ENCODE measurements at places on chromosomes 5 and 9. TPM values are rescaled to one million over a fixed set of nuclear protein-coding genes. Genes with fewer than 3 reads are reported as not detected.

GRCh38 chr5:109038209-109038840 lies 290.6 kb downstream of the FER start:
- H3K4me1 ChIP-seq: no peaks in the 10 kb centered on the region
- no peak overlapping the region for H3K27ac ChIP-seq
- no peaks in the 10 kb centered on the region for H3K27me3 ChIP-seq
- H3K36me3 ChIP-seq: no peaks in the 10 kb centered on the region
- DNase-seq: no peak

DNA sequence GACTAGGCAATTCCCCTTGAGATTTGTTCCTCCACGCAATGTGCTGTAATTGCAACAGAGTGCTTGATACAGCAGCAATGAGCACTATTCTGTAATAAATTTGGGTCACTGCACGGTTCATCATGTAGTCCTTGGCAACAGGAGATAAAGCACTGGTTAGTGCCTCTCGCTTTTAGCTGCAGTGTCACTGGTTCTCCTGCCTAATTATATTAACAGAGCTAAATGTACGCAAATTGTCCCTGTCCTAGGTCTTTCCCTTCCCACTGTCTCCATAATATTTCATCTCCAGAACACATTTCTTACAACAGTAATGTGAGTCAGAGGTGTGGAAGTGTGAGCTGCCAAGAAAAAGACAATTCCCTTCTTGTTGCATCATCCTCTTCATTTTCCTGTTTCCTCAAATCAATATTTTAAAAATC lies 553.1 kb downstream of the ZNF608 start:
- no peaks in the 10 kb centered on the region for H3K36me3 ChIP-seq
- no peaks in the 10 kb centered on the region for H3K27me3 ChIP-seq
- no peaks in the 10 kb centered on the region for H3K4me1 ChIP-seq
- no peak for DNase-seq
- H3K27ac ChIP-seq: no peak overlapping the region

DNA sequence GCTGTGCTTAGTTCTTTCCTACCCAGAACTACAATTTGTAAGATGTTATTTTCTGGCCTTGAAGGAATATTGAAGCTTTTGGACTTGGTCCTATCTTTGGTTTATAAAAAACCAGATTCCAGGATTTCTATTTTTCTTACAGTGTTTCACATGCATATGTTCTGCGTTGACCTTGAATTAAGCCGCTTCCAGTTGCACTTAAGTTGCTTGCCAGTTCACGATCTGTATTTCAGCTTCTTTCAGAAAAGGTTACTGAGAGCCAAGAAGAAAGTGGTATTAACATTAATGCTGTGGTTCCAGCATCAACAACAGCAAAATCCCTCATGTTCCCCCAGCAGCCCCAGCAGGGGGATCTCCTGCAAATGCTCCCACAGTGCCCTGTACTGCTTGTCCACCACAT lies 156.4 kb upstream of the ADAMTS16 start:
- H3K27me3 ChIP-seq: no peaks in the 10 kb centered on the region
- no peaks in the 10 kb centered on the region for H3K36me3 ChIP-seq
- H3K27ac ChIP-seq: no peak overlapping the region
- DNase-seq: no peak

GRCh38 chr9:81634915-81635516 lies 54.3 kb downstream of the TLE1 start:
- H3K4me1 ChIP-seq: no peaks in the 10 kb centered on the region
- no peak overlapping the region for H3K27ac ChIP-seq
- H3K4me3 ChIP-seq: no peak overlapping the region
- peaks cover 2% of the 10 kb centered on the region for H3K27me3 ChIP-seq

- DNase-seq: no peak
- H3K27me3 ChIP-seq: no peaks in the 10 kb centered on the region
- no peak overlapping the region for H3K27ac ChIP-seq
- no peak overlapping the region for H3K4me3 ChIP-seq
- H3K4me1 ChIP-seq: peaks cover 38% of the 10 kb centered on the region
Observed at GRCh38 chr9:79598562-79599345, 27.0 kb downstream of the TLE4 start.

The CDH9 gene
- not detected for total RNA-seq

DNA sequence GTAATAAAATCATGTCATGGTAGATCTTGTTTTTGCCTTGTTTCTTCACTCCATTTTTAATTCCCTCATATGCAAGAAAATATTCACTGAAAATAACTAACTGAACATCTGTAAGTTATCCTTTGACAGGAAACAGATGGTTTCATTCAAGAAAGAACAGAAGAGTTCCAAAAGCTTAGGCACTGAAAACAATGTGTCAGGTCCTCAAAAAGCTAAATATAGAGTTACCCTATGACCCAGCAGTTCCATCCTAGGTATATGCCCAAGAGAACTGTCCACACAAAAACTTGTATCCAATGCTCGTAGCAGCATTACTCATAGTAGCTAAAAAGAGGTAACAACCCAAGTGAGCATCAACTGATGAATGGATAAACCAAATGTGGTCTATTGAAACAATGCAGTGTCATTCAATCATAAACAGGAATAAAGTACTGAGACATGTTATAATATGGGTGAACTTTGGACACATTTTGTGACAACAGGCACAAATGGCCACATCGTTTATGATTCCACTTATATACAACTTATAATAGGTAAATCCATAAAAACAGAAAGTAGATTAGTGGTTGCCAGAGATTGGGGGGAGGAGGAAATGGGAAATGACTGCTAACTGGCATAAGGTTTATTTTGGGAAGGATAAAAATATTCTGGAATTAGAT lies 231.0 kb downstream of the FRMD3 start:
- no peak for DNase-seq
- H3K4me3 ChIP-seq: no peak overlapping the region
- no peaks in the 10 kb centered on the region for H3K4me1 ChIP-seq
- H3K27me3 ChIP-seq: no peaks in the 10 kb centered on the region
- no peak overlapping the region for H3K27ac ChIP-seq

- H3K36me3 ChIP-seq: no peaks in the 10 kb centered on the region
- no peak overlapping the region for H3K27ac ChIP-seq
- no peak for DNase-seq
- H3K4me1 ChIP-seq: no peaks in the 10 kb centered on the region
Observed at GRCh38 chr5:165569551-165569950, 2064.1 kb downstream of the MAT2B start.

GRCh38 chr5:765948-766631 lies 18.4 kb downstream of the ZDHHC11B start:
- H3K4me1 ChIP-seq: no peaks in the 10 kb centered on the region
- no peaks in the 10 kb centered on the region for H3K27me3 ChIP-seq
- no peak for DNase-seq
- H3K36me3 ChIP-seq: no peaks in the 10 kb centered on the region
- no peak overlapping the region for H3K27ac ChIP-seq
- H3K4me3 ChIP-seq: no peak overlapping the region

GRCh38 chr5:69519285-69519684 lies 26.7 kb downstream of the OCLN start:
- no peak overlapping the region for H3K4me3 ChIP-seq
- peaks cover 5% of the 10 kb centered on the region for H3K27me3 ChIP-seq
- no peaks in the 10 kb centered on the region for H3K4me1 ChIP-seq
- no peak overlapping the region for H3K27ac ChIP-seq
- DNase-seq: no peak

DNA sequence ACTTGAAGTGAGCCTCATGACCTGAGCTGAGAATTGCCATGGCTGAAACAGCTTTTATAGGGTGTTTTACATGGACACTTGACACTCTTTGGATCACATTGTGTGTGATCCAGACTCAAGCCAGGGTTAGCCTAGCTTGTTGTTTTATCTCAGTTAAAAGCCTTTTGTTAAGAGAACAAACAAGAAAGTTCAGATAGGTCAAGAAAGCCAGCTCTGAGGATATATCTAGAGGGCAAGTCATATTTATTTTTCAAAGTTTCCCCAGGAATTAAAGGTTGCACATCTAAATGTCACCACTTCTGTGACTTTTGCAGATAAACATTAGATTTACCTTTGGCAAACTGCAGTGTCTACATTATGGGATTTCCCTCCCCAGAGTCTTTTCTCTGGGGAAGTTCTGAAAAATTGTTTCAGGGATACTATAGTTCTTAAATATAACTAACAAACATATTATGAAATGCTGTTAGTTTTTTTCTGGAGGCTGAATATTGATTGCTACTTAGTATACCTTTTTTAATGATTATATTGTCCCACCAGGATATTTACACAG lies 134.5 kb downstream of the C9orf152 start:
- no peak for DNase-seq
- H3K4me1 ChIP-seq: peaks cover 22% of the 10 kb centered on the region
- H3K36me3 ChIP-seq: peaks cover 24% of the 10 kb centered on the region
- H3K27me3 ChIP-seq: no peaks in the 10 kb centered on the region

DNA sequence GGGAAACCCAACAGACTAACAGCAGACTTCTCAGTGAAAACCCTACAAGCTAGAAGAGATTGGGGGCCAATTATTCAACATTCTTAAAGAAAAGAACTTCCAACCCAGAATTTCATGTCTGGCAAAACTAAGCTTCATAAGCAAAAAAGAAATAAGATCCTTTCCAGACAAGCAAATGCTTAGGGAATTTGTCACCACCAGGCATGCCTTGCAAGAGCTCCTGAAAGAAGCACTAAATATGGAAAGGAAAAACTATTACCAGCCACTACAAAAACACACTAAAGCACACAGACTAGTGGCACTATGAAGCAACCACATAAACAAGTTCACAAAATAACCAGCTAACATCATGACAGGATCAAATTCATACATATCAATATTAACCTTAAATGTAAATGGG lies 131.1 kb downstream of the OR2K2 start:
- no peak overlapping the region for H3K4me3 ChIP-seq
- no peak for DNase-seq
- H3K36me3 ChIP-seq: no peaks in the 10 kb centered on the region
- H3K27me3 ChIP-seq: no peaks in the 10 kb centered on the region
- H3K27ac ChIP-seq: no peak overlapping the region
